ELR (cell line): ENCODE measurements at places on chromosomes 13 and 19.
A peak's percentile ranks its signal among the peaks of the same experiment; 100 is the strongest.

GRCh38 chr19:40718774-40719391, 2.0 kb downstream of the ITPKC start:
- peak; percentile 66 for DNase-seq

GRCh38 chr19:658916-659839, 3.8 kb downstream of the RNF126 start:
- DNase-seq: no peak

GRCh38 chr19:35205733-35206323, 22.7 kb downstream of the FAM187B start:
- DNase-seq: no peak

DNA sequence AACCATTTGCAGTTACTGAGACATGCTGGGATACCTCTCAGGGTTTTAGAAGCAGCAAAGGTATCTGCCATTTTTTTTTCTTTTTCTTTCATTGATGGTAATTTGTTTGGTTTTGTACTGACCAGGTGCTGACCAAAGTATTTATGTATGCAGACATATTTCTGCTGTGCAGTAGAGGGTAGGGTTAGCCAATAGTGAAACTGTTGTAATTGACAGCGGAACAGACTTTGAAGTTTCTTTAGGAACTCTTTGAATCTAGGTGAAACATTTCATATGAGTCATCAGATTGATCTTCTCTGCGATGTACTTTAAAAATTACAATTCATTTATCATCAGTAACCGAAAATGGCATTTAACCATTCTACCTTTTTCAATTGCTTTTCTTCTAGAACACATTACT, 63.0 kb downstream of the ITGBL1 start:
- DNase-seq: no peak

- DNase-seq: no peak
These were observed 815.9 kb downstream of the SLITRK6 start for GRCh38 chr13:84983321-84983720.

- DNase-seq: no peak
These were observed 7.1 kb upstream of the SIGLEC7 start for GRCh38 chr19:51135004-51135403.

DNA sequence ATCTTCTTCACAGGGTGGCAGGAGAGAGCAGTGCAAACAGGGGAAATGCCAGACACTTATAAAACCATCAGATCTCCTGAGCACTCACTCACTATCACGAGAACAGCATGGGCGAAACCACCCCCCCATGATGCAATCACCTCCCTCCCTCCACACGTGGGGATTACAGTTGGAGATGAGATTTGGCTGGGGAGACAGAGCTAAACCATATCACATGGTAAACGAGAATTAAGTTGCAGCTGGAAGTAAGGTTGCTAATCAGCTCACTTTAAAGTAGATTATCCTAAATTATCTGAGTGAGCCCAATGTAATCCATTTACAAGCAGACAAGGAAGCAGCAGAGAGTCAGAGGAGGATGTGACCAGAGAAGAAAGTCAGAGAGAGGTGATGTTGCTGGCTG, 102.2 kb upstream of the IPO5 start:
- no peak for DNase-seq

DNA sequence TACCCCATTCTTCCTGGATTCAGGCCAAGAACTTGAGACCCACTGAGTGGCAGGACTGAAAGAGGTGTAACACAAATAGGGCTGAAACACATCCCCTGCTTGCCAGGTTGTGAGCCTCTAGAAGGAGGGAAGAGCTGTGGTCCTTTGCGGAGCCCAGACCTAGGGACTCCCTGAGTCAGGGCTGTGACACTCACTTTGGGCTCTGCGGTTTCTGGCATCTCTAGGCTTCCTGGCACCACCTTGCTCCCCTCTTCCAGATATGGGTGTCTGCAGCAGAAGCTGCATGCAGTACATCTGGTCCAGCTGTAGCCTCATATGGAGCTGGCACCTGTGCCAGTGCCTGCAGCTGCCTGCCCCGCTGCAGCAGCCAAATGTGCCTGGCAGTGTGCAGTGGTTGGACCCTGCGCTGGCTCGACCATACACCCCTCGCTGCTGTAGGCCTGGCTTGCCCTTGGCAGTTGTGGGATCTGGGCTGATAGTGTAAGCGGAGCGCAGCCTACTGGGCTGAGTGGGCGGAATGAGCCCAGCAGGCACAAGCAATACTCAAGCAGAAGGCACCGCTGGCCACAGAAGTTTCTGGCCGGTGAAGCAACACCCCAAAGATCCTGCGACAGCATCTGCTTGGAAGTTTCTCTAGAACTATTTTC, 290.4 kb downstream of the SLITRK6 start:
- DNase-seq: no peak

DNA sequence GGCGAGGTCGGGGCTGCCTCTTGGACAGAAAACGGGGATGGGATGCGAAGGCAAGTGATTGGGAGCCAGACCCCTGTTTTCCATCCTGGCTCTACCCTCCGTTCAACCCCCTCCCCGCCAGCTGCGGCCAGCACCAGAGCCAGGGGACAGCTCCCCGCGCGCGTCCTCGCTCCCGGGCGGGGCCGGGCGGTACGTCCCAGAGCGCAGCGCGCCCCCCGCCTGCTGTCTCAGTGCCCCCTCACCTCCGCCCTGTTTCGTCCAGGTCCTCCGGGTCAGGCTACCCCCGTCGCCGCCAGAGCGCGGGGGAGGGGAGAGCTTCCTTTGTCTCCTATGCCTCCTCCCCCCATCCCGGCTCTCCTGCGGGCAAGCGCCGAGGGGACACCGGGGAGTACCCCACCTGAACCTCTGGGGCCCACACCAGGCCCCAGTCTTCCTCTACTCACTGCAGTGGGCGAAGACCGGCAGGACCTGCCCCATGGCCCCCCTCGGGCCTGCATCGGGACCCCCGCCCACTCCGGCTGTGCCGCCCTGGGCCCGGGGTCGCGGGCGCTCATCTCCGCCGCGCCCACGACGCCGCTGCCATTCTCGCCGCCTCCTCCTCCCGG, 396 bp downstream of the RTN2 start:
- no peak for DNase-seq

DNA sequence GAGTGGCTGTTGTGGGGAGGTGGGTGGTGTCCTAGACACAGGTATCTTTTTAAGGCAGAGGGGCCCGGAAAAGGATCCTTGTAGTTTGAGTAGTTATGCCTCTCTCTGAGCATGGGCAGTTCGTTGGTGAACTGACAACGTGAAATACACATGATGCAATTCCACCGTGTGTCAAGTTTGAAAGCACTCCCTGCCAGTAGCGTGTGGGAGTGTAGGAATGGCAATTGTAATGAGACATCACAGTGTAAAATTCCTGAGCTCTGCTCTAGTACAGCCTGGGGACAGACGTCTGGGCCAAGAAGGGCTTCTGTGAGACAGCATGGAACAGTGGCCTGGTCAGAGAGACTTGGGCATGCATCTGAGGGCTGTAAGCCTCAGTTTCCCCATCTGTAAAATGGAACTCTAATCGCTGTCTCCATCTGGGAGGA, 10.4 kb upstream of the ASF1B start:
- peak; percentile 67 for DNase-seq

- no peak for DNase-seq
These were observed 180.1 kb downstream of the NUFIP1 start for GRCh38 chr13:44809190-44809589.

DNA sequence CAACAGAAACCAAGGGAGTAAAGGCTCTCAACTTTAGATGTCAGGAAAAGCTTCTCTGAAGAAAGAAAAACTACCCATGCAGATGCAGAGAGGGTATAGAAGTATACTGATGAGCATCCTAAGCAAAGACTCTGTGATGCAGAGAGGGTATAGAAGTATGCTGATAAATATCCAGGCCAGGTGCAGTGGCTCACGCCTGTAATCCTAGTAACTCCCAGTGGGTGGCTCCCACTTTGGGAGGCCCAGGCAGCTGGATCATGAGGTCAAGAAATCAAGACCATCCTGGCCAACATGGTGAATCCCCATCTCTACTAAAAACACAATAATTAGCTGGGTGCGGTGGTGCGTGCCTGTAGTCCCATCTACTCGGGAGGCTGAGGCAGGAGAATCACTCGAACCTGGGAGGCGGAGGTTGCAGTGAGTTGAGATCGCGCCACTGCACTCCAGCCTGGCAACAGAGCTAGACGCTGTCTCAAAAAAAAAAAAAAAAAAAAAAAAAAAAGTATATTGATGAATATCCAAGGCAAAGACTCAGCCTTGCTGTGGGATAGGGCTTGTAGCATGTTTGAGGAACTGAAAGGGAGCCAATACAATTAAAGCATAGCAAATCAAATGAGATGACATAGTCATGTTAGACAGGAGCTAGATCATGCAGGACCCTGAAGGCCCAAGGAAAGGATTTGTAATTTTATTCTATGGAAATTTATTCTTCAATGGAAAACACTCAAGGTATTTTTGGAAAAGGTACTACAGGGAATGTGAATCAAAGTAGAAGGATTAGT, 14.9 kb downstream of the UBL3 start:
- peak; percentile 14 for DNase-seq

DNA sequence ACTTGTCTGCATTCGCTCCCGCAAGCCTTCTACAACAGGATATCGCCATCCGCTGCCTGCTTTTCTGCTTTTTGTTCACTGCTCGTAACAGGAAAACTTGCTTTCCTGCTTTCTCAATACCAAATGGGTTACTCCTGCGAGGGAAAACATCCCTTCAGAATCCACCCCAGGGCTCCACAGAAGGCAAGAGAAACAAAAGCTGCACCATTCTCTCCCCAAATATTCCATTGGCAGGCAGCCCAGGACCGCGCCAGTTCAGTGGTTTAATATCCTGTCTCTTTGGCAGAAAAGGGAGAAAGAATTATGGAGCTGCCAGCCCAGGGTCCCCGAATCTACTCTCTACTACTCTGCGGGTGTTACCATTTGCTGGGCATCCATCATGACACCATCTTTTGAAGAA, 84.7 kb upstream of the DOCK9 start:
- DNase-seq: no peak

GRCh38 chr19:12789098-12789903, 2.0 kb upstream of the JUNB start:
- DNase-seq: peak; percentile 56

DNA sequence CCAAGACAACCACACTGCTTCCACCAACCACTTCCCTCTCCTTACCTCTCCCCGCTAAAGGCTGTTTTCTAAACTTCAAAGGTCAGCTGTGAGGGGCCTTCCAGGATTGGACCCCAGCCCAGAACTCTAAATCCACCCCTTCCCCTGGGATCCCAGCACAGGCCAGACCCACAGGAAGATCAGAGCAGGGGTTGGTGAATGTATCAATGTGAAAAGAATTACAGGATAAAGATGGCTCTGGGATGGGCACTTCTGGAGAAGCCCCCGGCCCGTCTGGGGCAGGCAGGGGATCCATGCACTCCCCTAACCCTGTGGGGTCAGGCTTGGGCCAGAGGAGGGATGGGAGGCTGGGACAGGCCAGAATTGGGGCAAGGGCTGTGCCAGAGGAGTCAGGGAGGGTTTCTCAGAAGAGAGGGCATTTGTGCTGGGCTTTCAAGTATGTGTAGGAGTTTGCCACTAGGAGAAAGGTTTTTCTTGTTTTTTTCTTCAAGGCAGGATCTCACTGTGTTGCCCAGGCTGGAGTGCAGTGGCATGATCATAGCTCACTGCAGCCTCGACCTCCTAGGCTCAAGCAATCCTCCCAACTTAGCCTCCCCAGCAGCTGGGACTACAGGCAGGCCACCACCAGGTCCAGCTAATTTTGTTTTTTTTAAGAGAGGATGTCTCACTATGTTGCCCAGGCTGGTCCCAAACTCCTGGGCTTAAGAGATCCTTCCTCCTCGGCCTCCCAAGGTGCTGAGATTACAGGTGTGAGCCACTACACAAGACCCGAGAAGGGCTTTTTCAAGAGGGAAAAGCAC, 1.0 kb upstream of the MEF2B start:
- no peak for DNase-seq

DNA sequence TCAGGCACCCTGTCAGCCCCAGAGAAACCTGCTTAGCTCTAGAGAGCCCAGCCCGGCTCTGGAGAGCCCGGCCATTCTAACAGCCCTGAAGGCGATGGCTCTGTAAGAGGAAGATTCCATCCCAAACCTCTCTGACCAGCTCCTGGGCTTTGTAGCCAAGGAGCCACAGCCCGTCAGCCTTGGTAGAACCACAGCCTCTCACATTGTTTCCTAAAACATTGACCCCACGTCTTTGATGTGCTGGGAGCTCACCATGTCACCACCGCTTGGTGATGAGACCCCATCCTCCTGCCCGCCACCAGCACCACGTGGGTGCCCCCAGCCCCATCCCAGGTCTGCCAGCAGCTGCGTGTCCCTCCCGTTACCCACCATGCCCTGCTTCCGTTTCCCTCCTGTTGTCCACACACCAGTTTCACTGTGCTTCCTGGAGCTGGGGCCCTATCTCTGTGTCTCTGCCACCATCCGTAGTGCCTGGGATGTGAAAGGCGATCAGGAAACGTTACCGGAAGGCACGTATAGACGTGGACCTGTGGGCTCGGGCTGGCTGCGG, 94.2 kb upstream of the MCF2L start:
- no peak for DNase-seq

DNA sequence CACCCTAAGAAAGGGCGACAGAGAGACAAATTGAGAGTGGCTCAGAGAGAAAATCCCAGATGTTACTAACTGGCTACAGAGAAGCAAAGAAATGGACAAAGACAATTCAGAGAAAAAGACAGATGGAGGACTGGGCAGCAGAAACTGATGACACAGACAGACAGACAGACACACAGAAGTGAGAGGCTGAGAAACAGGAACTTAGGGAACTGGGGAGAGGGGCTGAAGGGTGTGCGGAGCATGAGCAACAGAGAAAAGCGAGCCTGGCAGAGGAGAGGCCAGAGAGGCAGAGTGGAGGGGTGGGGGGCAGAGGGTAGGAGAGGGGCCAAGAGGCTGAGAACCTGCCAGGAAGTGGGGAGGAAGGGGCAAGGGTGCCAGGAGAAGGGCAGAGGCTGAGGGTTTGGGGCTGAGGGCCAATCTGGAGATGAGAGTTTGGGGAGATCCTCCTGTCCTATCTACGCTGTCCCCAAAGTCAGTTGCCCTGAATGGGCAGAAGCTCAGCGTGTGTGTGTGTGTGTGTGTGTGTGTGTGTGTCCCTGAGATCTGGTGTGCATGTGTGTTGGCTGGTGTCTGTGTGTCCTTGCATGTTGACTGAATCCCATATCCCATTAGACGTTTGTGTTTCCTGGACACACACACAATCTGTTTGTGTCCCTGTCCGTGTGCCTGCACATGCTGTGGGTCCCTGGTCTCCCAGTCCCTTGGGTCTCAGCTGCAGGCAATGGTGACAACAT, 5.6 kb upstream of the ERFL start:
- DNase-seq: no peak

DNA sequence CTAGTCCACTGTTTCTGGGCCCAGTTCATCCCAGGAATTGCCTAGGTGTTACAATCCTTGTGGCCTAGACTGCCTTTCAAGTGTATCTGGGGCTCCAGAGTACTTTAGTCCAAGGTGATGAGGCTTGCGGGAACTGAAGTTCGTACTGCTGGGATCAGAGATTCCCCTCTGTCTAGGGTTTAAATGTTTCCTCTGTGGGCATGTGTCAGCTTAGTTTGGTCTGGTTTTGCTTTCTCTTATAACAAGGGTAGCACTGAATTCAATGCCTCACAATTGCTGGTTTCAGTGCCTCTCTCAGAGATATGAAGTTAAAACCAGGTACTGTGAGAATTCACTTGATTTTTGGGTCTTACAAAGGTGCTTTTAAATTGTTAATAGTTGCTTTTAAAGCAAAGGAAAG, 30.8 kb downstream of the RGCC start:
- no peak for DNase-seq

- no peak for DNase-seq
These were observed 1.1 kb upstream of the SHC2 start for GRCh38 chr19:461721-462551.
